ENCODE measurements at places on chromosomes 1 and 21.

DNA sequence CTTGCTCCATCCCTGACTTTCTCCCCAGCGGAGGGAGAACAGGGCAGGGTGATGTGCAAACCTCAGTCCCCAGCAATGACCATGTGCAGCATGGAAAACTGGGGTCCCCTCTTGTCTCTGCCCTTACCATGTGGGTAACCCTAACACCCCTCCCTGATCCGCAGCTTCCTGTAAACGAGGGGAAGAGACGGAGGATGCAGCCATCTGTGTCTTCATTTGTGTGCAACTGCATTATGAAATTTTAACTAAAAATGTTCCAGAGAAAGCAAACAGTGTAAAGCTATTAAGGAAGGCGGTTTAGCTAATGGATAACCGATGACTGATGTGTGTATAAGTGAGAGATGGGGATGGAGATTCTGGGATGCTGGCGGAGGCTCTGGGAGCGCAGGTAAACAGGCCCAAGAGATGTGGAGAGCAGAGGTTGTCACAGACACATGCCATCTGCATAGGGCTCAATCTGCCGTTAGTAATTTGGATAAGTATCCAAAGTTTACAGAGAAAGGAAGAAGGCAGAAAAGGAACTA is 206.6 kb downstream of the DSCAM start:
- DNase-seq, result no peak

DNA sequence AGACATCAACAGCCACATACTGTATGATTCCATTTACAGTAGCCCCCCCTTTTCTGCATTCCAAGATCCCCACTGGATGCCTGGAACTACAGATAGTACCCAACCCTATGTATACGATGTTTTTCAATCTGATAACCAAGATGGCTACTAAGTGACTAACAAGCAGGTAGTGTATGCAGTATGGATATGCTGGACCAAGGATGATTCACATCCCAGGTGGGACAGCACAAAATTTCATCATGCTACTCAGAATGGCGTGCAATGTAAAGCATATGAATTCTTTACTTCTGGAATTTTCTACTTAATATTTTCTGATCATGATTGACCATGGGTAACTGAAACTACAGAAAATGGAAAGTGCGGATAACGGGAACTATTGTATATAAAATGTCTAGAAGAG is 30.0 kb upstream of the MRPS6 start:
- DNase-seq, result no peak

DNA sequence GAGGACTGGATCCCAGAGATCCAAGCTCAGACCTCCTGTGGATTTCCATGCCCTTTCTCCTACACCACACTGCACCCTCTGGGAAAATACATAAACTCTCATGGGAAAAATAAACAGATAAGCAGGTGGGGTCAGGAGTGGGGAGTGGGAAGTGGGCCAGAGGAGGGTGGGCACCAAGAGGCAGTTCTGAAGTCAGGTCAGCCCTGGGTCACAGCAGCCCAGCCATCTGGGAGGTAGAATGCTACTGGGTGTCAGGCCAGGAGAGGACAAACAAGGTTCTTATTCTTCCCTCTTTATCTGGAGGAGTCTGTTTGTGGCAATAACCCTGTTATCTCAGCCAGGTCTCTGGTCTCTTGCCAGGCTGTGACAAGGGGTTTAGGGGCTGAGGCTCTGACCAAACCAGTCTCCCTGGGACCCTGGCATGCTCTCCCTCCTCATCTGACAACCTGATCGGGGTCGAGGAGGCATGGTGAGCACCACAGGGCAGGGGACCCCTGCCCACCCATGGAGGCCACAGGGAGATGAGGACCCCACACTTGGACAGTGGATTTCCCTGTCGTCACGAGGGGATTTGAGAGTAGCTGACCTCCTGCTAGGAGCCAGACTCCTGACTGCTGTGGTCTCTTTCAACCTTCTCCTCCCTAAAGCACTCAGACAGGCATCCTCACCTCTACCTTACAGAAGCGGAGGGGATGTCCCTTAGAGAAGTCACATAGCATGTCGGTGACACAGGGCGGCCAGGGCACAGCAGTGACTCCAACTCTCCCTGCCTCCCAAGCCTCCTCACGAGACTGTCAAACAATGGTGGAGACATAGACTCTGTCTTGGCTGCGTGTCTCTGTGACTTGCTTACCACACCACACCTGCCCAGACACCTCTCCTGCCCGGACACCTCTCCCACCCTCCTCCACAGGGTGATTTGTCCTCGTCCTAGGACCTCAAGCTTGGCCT is 51.3 kb upstream of the IFFO2 start:
- no peak for DNase-seq

GRCh38 chr1:160813215-160813614 is 17.2 kb downstream of the LY9 start:
- DNase-seq, result no peak

DNA sequence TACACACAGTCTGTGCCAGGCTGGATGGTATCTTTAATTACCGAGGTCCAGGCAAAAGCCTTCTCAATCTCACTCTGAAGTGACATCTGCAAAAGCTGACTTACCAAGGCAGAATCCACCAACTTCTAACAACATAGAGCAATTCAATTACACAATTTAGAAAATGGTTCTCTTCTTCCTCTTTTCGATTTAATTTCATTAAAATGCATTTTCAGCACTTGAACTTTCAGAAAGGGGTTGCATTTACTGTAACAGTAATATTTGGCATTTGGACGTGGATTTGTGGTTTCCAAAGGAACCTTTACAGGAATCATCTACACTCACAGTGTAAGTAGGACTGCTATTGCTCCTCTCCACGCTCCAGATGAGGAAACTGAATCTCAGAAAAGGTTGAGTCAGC is 53.3 kb downstream of the ERO1B start:
- no peak for DNase-seq

DNA sequence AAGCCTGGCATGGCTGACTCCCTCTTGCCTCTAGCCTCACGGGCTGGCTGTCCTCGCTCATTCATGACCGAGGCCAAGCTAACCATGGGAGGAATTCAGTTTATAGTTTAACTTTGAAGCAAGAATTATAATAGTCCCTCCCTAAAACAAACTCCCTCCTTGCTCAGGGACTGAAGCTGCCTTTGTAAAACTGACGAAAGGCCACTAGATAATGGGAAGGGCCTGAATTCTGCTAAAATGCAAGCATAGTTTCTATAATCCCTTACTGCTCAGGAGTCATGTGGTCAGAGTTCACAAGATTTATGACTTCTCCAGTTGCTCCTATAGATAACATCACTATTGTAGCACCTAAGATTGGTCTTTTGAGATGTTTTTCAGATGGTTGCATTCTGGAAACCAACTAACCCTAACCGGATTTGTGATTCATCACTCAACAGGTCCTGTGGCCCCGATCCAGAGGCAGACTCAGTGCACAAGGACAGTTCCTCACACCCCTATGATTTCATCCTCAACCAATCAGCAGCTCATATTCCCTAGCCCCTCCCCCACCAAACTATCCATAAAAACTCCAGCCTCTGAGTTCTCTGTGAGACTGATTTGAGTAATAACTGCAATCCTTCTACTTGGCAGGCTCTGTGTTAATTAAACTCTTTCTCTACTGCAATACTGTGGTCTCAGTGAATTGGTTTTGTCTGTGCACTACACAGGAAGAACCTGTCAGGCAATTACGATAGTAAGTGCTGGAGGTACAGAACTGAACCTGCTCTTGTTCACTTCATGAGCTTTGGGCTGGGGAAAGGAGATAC is 26.4 kb downstream of the HHIPL2 start:
- no peak for DNase-seq

GRCh38 chr1:225962440-225962975 is 21.5 kb upstream of the LEFTY2 start:
- no peak for DNase-seq

- no peak for DNase-seq
Measured at GRCh38 chr1:233424779-233425178, 97.3 kb downstream of the MAP3K21 start.

DNA sequence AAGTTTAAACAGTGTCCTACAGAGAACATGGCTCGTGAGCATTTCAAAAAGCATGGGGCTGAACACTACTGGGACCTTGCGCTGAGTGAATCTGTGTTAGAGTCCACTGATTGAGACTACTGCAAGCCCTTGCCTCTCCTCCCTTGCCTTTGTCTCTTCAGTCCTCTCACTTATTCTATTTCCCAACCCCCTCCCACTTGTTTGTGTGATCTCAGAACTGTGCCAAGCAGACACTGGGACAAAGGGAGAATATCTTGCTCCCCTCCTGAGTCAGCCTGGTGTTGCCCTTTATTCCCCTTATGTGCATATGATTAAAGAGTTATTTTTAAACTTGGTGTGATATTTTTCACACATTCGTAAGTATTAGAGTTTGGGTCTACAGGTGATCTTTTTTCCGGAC is 11.1 kb upstream of the RPRD2 start:
- DNase-seq, result no peak

GRCh38 chr1:246566813-246567645 is 773 bp downstream of the CNST start:
- no peak for DNase-seq

DNA sequence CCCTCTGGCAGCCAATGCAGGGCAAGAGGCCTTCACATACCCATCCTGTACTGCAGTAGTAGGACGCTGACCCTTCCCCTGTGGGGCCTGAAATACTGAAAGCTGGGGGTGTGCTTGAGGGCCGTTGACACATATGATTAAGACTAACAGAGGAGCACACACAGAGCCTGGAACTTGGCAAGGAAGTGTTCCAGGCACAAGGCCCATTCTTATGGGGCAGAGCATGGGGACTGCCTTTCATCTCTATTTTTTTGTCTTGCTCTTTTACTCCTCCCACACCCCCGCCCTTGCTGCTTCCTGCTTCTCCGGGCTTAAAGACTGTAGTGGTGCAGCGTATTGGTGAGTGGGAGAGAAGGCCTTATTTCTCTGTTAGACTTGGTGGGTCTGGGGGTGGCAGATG is 137.4 kb downstream of the BACH1 start:
- DNase-seq, result no peak

GRCh38 chr1:160637821-160638539 is 8.9 kb downstream of the SLAMF1 start:
- no peak for DNase-seq

DNA sequence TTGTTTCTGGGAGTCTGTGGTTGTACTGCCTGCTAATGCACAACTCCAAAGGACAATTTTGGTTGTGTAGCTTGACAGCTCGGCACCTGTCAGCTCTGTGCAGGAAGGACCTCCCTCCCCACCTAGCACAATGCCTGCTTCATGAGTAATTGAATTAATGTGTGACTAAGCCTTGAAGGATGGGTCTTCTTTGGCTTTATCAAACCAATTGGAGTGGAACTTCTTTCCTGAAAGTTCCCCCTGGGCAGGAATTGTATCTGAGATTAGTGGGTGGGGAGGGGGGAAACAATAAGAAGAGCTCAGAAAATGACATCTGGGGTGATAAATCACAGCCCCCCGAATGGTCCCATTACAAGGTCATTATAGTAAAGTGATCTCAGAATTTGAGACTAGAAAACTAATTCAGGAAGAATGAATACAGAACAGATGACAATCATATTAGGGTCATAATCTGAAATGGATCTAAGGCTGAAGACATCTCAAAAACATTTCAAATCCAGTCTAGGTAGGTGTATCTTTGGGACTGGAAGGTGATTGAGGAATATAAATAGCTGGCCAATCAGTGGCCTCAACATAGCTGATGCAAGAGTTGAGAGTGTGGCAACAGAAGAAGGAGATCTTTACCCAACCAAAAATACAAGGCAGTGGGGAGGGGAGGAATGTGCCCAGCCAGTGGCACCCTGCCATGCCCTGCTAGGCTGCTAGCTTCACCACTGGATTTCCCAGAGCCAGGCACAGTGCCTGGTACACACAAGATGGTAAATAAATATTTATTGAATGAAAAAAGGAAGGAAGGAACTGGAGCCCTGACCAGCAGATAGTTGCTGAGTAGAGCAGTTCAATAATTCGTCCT is 10.1 kb upstream of the SESN2 start:
- DNase-seq, result no peak

DNA sequence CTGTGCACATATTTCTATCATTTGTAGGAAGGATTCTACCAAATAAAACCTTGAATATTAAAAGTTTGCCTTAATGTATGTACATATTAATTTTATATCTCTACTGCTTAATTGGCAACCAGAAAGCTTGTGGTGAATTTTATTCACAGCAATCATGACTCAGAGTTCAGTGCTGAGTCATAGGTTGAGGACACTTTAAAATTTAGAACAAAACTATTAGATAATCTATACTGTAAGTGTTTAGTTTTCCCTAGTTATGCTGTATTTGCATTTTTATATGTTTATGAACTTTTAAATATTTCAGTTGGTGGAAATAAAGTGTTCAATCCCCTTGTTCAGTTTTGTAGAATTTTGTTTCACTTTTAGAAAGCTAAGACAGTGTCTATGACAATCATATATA is 841.5 kb downstream of the KCNT2 start:
- no peak for DNase-seq

DNA sequence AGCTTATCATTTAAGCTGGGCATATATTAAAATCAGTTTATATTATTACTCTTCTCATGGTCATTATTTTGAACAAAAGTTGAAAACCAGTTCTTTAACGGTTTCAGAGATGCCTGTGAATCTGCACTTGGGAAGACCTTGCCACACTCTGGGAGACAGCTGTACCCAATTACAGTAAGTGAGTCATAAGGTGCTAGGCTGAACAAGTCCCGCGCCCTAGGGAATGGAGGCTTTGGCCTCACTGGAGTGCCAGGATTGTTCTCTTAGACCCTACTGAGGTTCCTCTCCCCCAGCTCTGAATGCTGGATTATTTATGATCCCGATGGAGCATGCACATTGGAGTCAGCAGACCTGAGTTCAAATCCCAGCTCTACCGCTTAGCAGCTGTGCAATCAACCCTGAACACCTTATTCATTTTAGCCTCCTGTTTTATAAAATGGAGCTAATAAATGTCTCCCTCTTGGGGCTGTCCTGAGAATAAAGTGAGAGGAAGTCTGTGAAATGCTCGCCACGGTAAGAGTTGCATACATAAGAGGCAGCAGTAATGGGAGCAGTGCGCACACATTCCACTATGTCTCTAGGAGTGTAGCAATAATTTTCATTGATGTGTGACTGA is 266.2 kb downstream of the FOXD2 start:
- no peak for DNase-seq

- DNase-seq, result no peak
Measured at GRCh38 chr1:90724361-90724760, 7.3 kb upstream of the BARHL2 start.

- no peak for DNase-seq
Measured at GRCh38 chr1:36847761-36848160, 186.6 kb downstream of the GRIK3 start.

DNA sequence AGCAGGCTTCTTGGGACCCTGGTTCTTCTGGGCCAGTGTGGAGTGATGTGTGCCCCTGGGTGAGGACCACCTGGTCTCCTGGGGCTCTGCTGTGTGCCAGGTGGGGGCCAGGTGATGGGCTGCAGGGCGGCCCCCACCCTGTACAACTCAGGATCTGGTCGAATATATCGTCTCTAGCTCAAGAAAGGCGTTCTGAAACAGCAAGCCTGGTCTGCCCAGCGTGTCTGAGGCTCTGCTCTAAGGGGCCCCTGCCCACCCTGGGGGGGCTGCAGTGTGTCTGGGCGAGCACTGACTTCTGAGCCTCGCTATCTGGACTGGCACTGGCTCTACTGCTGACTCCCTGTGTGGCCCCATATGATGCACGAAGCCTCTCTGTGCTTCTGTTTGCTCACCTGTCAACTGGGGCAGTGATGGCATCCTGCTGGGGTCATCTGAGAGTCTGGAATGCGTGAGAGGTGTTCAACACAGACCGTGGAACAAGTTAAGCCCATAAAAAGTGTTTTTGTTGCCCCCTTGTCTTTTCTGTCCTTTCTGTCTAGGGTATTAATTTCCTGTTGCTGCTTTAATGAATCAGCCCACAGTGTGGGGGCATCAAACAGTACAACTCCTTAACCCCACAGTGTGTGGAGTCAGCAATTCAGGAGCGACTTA is 56.0 kb upstream of the TRAPPC10 start:
- no peak for DNase-seq

- DNase-seq, result no peak
Measured at GRCh38 chr1:8567146-8567545, 249.2 kb downstream of the SLC45A1 start.
